ENCODE measurements at places on chromosomes 3 and 15.

DNA sequence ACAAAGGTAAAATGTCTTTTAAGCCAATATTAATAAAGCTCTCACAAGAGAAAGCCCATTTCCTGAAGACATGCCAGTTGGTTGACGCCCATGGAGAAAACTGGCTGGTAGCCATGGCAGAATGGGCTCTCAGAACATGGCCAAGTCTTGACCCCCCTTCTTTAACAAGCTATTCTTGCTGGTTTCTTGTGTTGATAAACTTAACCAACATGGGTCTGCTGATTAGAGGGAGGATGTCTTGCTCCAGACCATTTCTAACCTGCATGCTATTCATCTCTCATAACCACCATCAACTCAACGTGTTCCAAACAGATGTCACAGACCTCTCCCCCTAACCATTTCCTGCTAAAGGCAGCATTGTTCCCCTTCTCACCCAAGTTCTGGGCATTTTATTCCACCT is 25.7 kb downstream of the NTRK3 start:
- DNase-seq = no peak

DNA sequence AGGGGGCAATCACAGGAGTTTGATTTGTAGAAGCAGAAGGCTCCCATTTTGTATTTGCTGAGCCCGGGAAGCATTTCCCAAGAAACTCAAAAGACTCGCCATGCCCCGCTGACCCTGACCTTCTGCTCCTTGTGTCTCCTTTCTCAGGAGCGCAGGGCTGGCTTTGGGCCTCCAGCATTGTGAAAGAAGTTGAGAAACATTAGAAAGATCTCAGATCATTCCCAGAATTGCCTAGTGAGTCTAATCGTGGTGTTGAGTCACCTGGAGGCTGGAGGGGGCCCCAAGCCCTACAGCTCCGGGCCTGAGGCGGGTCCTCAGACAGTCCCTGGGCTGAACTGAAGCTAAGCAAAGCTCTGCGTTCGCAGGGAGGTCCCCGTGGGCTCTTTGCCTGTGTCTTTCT is 10.9 kb upstream of the PIGZ start:
- DNase-seq = peak; percentile 85

DNA sequence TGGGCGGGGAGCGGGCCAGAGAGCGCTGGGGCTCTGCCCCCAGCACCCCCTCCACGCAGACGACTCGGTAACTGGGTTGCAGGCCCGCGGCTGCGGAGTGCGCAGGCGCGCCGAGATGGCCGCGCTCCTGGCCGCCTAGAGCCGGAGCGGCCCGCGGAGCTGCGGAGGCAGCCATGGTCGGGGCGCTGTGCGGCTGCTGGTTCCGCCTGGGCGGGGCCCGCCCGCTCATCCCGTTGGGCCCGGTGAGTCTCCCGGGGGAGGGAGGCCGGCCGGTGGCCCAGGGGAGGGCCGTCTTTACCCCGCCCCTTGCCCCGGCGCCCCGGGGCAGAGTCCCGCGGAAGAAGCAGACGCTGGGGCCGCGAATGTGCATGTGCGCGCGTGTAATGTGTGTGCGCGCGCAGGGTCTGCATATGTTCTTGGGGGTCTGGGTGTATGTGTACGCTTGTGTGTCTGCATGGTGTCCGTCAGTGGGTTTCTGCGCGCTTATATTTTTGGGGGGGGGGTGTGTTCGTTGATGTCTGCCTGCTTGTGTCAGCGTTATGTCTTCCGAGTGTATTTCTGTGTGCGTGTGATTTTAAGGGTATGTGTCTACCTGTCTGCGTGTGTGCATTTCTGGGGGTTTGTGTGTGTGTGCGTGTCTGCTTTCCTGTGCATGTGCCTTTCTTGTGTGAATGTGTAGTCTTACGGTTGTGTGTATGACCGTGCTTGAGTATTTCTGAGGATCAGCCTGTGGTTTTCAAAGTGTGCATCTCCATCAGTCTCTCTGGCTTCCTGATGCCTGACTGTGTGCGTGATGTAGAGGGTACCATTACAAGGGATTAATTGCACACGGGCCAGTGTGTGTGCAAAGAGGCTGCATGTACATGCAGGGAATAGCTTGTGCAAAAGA is at the start of gene ABHD14A:
Gene ABHD14A, plus strand, starts transcription at position 102 of the 889 bp plus-strand sequence. Its CDS starts 72 bp downstream, at position 174.
- DNase-seq = peak; percentile 61

DNA sequence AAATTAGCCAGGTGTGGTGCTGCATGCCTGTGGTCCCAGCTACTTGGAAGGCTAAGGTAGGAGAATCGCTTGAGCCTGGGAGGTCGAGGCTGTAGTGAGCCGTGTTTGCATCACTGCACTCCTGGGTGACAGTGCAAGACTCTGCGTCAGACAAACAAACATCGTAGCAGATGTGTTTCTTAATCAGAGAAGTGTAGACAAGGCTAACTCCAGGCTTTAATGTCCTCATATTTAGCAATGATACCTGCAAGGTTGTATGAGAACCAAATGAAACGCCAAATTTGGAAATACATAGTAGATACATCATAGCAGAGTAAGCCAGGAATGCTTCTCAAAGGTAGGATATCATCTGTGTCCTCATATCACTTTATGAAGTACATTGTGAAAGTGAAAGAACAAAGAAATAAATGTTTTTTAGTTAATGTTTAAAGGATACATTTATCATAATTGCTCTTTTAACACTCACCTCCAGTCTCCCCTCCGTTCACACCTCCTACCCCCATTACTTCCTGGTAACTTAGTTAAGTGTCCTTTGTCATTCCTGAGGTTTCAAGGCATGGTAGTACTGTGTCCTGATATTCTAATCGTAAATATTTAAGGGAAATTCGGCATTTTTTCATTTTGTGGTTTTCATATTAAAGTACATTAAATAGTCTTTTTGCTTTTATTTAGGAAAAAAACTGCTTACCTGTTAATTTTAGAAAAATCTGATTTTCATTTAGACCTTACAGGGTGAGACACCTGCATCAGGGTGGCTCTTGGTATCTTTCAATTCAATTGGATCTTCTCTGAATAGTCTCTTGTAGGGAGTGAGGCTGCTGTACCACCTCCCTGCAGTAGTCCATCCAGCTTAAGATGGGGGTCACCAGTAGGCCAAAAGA is 96.1 kb downstream of the OPA1 start:
- no peak for DNase-seq

GRCh38 chr3:25262322-25262721 is 165.7 kb upstream of the RARB start:
- DNase-seq = no peak

DNA sequence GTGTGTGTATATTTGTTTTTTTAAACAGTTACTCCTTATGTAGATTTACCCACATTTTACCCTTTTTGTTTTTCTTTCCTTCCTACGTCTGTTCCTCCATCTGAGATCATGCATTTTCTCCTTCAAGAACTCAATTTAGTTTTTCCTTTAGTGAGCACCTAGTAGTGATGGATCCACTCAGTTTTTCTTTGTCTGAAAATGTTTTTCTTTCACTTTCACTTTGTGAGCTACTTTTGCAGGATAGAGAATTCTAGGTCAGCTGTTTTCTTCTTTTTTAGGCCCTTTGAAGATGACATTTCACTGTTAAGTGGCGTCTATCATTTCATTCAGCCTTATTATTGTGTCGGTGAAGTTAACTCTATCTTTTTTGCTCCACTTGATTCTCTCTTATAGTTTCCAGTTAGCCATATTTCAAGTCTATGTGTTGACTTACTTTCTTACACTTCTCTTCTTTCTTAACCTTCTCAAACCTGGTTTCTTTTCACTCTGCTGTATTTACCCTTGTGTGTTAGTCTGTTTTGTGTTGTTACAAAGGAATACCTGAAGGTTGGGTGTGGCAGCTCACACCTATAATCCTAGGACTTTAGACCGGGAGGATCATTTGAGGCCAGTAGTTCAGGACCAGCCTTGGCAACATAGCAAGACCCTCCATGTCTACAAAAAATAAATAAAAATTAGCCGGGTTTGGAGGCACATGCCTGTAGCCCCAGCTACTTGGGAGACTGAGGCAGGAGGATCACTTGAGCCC is 55.8 kb downstream of the PRKCI start:
- peak; percentile 20 for DNase-seq

GRCh38 chr15:43219929-43220928 is 589 bp downstream of the EPB42 start:
- DNase-seq = no peak

DNA sequence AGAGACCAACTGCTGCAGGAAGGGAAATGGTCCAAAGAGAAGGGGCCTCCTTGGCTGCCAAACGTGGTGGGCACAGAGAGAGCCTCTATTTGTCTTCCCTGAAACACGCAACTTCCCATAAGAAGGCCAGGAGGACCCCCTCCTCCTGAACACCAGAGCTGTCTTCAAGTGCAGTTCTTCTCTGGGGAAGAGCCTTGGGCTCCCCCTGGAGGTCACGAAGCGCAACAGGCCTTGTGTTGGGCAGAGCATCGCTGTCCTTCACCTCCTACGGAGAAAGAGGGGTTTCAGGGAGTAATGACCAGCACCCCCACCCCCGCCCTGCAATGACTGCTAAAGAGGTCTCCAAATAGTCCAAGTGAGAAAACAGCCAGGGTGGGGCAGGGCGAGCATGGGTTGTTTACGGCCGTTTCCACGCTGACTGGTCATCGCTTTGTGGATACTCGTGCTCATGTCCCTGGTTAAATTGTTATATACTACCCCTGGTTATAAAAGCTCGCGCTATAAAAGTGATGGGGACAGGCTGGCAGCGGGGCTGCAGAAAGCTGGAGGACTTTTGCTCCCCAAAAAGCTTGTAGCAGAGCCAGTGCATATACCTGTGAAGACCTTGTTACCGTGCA is 397.5 kb upstream of the ATP10A start:
- no peak for DNase-seq

- no peak for DNase-seq
Observed at GRCh38 chr15:95832668-95833067, 497.8 kb upstream of the NR2F2 start.

DNA sequence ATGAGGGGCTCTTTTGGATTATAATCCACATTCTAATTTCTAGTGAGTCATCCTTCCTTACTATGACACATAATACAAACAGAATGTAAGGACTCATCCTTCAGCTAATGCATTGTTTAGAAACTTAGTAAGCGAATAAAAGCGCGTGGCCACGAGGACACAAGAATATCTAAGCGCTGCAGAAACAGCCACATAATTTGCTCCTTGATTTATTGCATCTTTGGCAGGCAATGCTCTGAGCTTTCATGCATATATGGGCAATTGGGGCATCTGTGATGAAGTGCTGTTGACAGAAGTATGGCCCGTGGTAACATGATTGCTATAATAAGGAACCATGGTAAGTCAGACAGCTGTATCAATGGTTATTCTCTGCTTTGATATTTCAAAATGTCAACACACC is 191.3 kb upstream of the ZNF385D start:
- peak; percentile 1 for DNase-seq

GRCh38 chr3:33236005-33236404 is 17.4 kb upstream of the SUSD5 start:
- peak; percentile 9 for DNase-seq

DNA sequence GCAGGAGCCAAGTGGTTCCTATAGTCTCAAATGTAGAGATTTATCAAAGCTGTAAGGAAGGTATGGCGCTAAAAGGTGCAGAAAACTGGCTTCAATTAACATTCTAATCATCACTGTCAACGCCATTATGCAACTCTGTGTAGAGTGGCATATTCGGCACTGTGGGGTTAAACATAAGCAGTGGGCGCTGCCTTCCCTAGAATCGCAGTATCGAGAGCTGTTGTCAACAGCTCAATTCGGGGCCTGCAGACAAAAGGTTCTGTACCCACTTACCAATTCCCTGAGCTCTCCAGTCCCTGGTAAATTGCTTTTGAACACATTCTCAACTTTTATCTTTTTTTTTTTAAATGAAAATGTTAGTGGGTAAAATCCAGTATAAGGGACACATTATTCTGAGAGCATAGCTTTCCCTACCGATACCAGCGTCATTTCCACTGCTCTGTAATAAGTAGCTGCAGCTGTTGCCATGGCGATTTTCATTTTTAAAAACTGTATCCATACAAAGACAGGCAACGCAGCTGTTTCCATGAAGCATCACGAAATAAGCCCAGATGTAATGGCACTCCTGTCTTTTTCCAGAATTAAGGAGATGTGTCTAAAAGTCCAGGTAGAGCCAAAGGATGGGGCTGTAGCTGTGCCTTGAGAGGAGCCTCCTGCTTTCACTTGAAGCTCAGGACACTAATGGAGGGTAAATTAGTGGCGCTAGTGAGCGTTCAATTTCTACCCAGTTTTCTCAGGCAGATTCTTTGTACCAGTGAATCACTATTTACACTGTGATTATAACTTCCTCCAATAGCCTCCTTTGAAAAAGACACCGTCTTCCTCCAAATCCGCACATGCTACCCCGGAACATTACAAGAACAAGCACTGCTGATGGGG is 250.3 kb downstream of the SLC9A9 start:
- no peak for DNase-seq

DNA sequence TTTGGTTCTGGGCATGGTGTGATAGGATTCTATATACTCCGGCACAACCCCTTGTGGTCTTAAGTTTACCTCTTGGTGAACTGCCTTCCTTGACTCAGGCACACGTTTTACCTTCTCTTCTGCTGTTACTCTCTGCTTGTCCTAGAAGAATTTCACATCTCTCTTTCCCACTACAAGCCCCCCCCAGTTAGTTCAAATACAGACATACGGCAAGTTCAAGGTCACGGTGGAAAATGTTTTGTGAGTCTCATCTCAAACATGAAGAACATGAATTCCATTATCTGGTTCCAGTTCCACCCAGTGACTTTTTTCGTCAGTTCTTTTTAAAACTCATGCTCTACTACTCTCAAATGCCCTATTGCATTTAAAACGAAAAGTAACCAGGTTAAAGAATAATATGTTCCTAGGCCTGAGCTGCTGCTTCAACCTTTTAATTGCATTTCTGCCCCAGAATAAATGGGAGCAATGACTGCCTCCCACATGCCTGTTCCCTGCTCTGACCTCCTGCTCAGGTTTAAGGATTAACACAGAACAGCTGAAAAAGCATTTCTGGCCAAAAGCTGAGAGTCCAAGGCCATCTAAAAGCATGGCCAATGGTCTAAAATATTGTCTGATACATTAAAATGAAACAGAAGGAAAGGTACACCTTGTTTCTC is 132.8 kb downstream of the OSBPL10 start:
- no peak for DNase-seq

GRCh38 chr3:197555281-197556261 is at the start of gene BDH1:
TSS of gene BDH1 (minus strand) at chr3:197555968. CDS start at chr3:197546443, 9,525 bp downstream.
- DNase-seq = no peak

- DNase-seq = no peak
Observed at GRCh38 chr3:119664370-119664769, 4.0 kb upstream of the POPDC2 start.

- no peak for DNase-seq
Observed at GRCh38 chr3:157069846-157070677, 89.9 kb downstream of the CCNL1 start.

GRCh38 chr15:22959321-22960101 is 20.7 kb downstream of the CYFIP1 start:
- DNase-seq = no peak

DNA sequence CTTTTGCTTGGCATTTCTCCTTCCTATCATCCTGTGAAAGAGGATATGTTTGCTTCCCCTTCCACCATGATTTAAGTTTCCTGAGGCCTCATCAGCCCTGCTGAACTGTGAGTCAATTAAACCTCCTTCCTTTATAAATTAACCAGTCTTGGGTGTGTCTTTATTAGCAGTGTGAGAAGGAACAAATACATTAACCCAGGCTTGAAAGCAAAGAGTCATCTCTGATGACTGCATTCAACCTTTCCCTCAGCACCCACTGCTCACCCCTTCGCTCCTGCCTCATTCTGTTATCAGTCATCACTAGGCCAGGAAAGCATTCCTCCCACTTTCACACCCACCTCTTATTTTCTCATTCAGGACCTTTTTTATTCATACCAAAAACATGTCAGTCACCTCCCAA is 59.6 kb upstream of the CASR start:
- no peak for DNase-seq

- DNase-seq = no peak
Observed at GRCh38 chr3:129184396-129184657, 631 bp upstream of the CNBP start.

GRCh38 chr3:76438971-76439370 is 600.9 kb upstream of the ROBO2 start:
- no peak for DNase-seq

All from fibroblast of villous mesenchyme (primary cell).